Activated CD4-positive, alpha-beta memory T cell treated with anti-CD3 and anti-CD28 coated beads for 36 hours (primary cell): ENCODE measurements at places on chromosomes 6 and 20. TPM values are rescaled to one million over a fixed set of nuclear protein-coding genes. Genes with fewer than 3 reads are reported as not detected.

GRCh38 chr6:56406276-56407269 is 159.2 kb upstream of the COL21A1 start:
- H3K4me3 ChIP-seq = no peak overlapping the region
- H3K27ac ChIP-seq = no peak overlapping the region
- no peaks in the 10 kb centered on the region for H3K36me3 ChIP-seq
- H3K27me3 ChIP-seq = no peaks in the 10 kb centered on the region
- DNase-seq = no peak
- no peaks in the 10 kb centered on the region for H3K4me1 ChIP-seq

DNA sequence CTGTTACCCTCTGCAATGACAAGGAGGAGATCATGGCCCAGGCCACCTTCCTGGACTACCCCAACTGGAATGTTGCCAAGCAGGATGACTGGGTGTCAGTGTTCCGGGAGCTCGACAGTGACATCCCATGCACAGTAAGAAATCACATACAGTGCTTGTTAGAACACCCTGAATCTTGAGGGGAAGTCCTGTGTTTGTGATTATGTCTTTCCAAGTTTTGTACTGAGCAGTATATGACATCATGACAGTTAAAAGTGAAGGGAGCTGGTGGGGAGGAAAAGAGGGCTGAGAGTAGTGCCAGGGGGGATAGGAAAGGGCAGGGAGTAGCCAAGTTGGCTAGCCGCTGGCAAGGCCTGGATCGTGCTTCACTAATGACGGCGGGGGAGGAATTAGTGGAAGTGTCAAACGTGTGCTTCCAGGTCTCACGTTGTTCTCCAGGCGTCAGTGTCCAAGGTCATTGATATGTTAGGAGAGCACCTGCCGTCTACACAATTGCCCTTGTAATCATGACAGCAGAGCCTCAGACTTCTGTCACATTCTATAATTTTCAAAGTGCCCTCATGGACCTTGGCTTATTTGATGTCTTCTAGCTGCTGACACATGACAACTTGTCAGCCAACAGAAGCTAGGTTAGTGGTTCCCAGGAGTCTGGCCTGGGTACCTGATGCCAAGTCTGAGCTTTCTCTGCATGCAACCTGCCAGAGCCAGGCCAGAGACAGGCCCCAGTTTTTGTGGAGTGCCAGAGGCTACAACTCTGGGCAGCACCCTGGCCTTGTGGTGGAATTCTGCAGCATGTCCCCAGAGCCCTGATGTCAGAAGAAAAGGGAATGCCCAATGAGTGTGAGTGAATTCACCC is 18.8 kb downstream of the CFAP61 start:
- H3K36me3 ChIP-seq = no peaks in the 10 kb centered on the region
- H3K4me3 ChIP-seq = no peak overlapping the region
- H3K27me3 ChIP-seq = peaks cover 4% of the 10 kb centered on the region
- H3K27ac ChIP-seq = no peak overlapping the region
- H3K4me1 ChIP-seq = no peaks in the 10 kb centered on the region

- no peak for DNase-seq
These were observed 1.6 kb downstream of the CCN2 start for GRCh38 chr6:131949620-131949908.

The SOX4 gene
- 0.05 TPM for total RNA-seq

GRCh38 chr20:19828232-19828631 is 70.2 kb downstream of the RIN2 start:
- H3K27ac ChIP-seq = peak overlapping the region; percentile 60
- DNase-seq = peak; percentile 63
- H3K36me3 ChIP-seq = no peaks in the 10 kb centered on the region
- no peak overlapping the region for H3K4me3 ChIP-seq
- H3K4me1 ChIP-seq = peaks cover 24% of the 10 kb centered on the region
